ENCODE measurements at places on chromosomes 2 and 18. TPM values are rescaled to one million over a fixed set of nuclear protein-coding genes. Genes with fewer than 3 reads are reported as not detected.

The ALPI gene
- not detected for total RNA-seq

The GNLY gene
- 0.75 TPM for total RNA-seq

The ZNF385B gene
- 4.7 TPM for total RNA-seq

The D2HGDH gene
- total RNA-seq, result 25.0 TPM

- H3K36me3 ChIP-seq, result peaks cover 3% of the 10 kb centered on the region
- no peak overlapping the region for H3K27ac ChIP-seq
- no peaks in the 10 kb centered on the region for H3K4me1 ChIP-seq
- DNase-seq, result no peak
- no peak overlapping the region for H3K4me3 ChIP-seq
- no peaks in the 10 kb centered on the region for H3K27me3 ChIP-seq
Measured at GRCh38 chr18:77032181-77032701, 100.3 kb downstream of the MBP start.

The DIPK1C gene
- total RNA-seq, result 0.19 TPM
